ENCODE measurements at places on chromosomes 4 and X. TPM values are rescaled to one million over a fixed set of nuclear protein-coding genes. Genes with fewer than 3 reads are reported as not detected.

DNA sequence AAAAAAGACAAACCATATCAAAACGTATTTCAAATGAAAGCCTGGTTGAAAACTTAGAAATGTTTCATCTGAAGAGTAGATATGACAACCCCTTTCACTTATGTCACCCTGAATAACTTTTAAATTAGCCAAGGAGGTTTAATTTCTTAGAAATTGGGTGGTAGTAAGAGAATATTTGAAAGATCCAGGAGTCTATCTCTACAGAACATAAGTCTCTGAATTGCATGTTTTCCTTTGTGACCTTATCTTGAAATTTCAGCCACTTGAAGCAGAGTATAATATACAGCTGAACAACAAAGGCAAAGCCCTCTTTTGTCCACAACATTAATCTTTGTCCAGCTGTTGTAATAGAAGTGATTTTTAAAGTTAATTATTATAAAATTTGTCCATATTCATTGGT, 49.5 kb downstream of the TMEM154 start:
- DNase-seq = no peak
- H3K27me3 ChIP-seq = peaks cover 4% of the 10 kb centered on the region
- no peak overlapping the region for H3K27ac ChIP-seq
- H3K4me1 ChIP-seq = peaks cover 3% of the 10 kb centered on the region
- no peaks in the 10 kb centered on the region for H3K36me3 ChIP-seq

GRCh38 chr4:188780686-188781085, 641.4 kb downstream of the TRIML1 start:
- H3K4me1 ChIP-seq = peaks cover 45% of the 10 kb centered on the region
- no peak overlapping the region for H3K27ac ChIP-seq
- DNase-seq = no peak
- H3K36me3 ChIP-seq = no peaks in the 10 kb centered on the region

DNA sequence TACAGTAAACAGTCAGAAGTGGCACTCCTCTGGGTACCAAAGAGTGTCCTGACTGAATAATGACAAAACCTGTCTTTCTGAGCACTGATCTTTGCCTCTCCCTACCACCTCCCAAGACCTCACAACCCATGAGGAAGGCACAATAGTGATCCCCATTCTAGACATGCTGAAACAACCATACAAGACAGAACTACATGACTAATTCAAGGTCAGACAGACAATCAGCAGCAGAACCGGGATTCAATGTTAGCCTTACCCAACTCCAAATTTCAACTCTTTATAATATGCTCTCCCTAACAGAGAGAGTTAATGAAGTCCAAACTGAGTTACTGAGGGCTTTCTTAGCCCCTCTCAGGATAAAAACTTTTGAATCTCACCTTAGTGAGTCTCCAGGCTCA, 71.0 kb downstream of the IRF2 start:
- H3K36me3 ChIP-seq = peaks cover 41% of the 10 kb centered on the region
- no peak overlapping the region for H3K4me3 ChIP-seq
- H3K27ac ChIP-seq = peak overlapping the region; percentile 36

GRCh38 chr4:62619971-62620370, 1419.8 kb downstream of the ADGRL3 start:
- no peak for DNase-seq
- no peak overlapping the region for H3K4me3 ChIP-seq
- no peak overlapping the region for H3K27ac ChIP-seq
- H3K27me3 ChIP-seq = no peaks in the 10 kb centered on the region
- H3K36me3 ChIP-seq = no peaks in the 10 kb centered on the region

PTPN13 gene
- 56.0 TPM for total RNA-seq

GRCh38 chr4:2825740-2826139, 17.9 kb upstream of the ADD1 start:
- H3K4me1 ChIP-seq = peaks cover 7% of the 10 kb centered on the region
- no peak overlapping the region for H3K27ac ChIP-seq
- no peaks in the 10 kb centered on the region for H3K27me3 ChIP-seq
- H3K4me3 ChIP-seq = no peak overlapping the region

RADX gene
- total RNA-seq = not detected

DNA sequence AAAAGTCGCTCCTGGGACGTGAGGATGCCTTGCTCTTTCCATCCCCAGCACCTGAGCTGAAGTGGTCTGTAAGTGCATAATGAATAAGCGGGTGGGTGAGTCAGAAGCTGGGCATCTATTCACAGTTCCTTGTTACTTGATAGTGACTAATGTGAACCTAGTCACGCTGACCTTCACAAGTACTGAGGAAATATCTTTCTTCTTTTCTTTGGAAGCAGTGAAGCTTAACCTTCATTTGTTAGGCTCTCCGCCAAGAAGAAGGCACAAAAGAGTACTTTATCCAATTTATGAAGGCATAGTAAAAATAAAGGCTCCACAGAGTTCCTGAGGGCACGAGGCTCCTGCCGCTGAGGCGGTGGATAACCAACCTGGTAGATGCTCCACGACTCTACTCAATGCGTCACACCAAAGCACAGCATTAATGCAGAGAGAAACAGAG, 475.7 kb upstream of the SLIT2 start:
- H3K27me3 ChIP-seq = no peaks in the 10 kb centered on the region
- H3K27ac ChIP-seq = peak overlapping the region; percentile 90
- peaks cover 45% of the 10 kb centered on the region for H3K4me1 ChIP-seq

- no peaks in the 10 kb centered on the region for H3K27me3 ChIP-seq
- no peak overlapping the region for H3K4me3 ChIP-seq
- H3K27ac ChIP-seq = no peak overlapping the region
- H3K4me1 ChIP-seq = peaks cover 21% of the 10 kb centered on the region
- H3K36me3 ChIP-seq = no peaks in the 10 kb centered on the region
Measured at GRCh38 chr4:72387959-72388358, 181.1 kb downstream of the ADAMTS3 start.

GRCh38 chrX:139209342-139209741, 321.2 kb upstream of the F9 start:
- H3K36me3 ChIP-seq = no peaks in the 10 kb centered on the region
- DNase-seq = no peak
- peaks cover 20% of the 10 kb centered on the region for H3K27me3 ChIP-seq
- H3K4me3 ChIP-seq = no peak overlapping the region
- H3K27ac ChIP-seq = no peak overlapping the region

DNA sequence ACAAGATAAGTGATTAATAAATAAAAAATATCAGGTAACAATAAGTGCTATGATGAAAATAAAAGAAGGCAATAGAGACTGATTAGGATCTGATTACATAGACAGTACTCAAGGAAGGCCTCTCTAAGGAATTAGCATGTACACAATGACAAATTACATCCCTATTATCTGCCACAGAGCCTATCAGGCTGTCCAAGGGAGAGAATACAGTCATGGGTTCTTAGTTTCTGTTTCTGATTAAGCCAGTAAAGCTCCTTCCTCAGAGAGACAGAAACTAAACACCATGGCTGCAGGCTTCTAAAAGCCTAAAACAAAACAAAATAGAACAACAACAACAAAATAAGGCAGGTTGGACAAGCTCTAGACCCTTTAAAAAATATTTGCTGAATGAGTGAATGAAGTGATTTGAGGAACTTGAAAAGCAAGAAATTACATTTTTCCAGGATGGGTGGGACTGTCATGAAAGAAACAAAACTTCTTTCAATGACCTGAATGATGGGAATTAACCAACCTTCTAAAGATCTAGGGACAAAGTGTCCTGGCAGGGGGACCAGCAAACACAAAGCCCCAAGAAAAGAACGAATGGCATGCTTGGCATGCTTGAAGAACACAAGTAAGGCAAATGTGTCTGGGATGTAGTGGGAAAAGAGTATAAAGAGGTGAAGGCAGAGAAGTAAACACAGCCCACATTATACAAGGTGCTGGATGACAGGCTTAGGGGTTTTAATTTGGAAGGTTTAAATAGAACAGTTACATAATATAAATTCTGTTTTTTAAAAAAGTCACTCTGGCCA, 44.1 kb downstream of the NAA11 start:
- H3K4me1 ChIP-seq = no peaks in the 10 kb centered on the region
- no peaks in the 10 kb centered on the region for H3K36me3 ChIP-seq
- no peak overlapping the region for H3K27ac ChIP-seq
- no peak for DNase-seq
- H3K4me3 ChIP-seq = no peak overlapping the region

LGI2 gene
- not detected for total RNA-seq

EXOC1L gene
- total RNA-seq = not detected

Measured in osteocyte (in vitro differentiated cells).